ENCODE measurements at places on chromosomes 11 and 22.

- no peak for DNase-seq
These were observed 23.7 kb upstream of the CBX7 start for GRCh38 chr22:39176143-39176713.

DNA sequence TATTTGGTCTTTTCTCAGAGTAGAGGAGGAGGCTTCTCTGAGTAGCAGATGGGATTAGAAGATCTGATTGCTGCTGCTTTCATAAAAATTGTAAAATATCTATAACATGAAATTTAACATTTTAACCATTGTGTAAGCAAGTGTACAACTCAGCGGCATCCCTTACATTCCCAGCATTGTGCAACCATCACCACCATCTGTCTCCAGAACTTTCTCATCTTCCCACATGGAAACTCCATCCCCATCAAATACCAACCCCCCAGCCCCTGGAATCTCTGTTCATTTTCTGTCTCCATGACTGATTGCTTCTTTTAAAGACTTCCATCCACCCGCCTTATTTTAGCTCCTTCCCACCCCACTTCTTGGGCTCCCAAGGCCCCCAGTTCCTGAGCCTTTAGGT, 32.3 kb downstream of the MRGPRD start:
- no peak for DNase-seq

- DNase-seq, result no peak
These were observed 33.3 kb upstream of the CACNG2 start for GRCh38 chr22:36736701-36737320.

DNA sequence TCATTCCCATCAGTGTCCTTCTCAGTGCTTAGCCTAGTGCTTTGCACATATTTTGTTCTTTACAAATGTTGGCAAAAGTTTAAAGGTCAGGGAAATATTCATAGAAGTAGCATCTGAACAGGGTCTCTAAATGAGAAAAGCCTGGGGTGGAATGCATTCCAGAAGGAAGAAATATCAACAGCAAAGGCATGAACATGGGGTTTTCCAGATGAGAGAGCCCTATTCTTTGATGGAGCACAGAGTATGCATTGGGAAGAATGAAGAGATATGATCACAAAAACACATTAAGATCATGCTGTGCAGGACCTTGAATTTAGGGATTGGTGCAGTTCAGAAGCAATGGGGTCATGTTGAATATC, 140.2 kb downstream of the SNX19 start:
- DNase-seq, result no peak

- peak; percentile 90 for DNase-seq
These were observed at the start of gene DPP3 for GRCh38 chr11:66480117-66480938. TSS of gene DPP3 (plus strand) at chr11:66480434. CDS start at chr11:66482201, 1,767 bp downstream.

DNA sequence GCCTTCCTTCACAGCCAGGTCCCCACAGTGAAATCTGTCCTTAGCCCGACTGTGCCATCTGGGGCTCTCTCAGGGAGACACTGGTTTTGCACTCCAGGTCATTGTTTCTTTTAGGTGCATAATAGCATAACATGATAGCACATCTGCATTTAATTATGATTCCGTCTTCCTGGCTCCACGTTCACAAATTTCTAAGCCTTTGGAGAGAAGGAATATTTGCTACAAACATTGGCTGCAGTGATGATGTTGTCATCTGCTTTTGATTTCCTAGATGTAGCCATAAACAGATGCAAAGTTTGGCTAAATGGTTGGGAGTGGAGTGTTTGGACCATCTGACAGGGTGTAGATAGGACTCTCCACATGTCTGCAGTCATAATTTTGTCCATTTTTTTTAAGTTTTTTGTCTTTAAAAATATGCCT, 12.0 kb upstream of the CAT start:
- no peak for DNase-seq

- DNase-seq, result no peak
These were observed 4.1 kb upstream of the HYLS1 start for GRCh38 chr11:125883375-125883774.

DNA sequence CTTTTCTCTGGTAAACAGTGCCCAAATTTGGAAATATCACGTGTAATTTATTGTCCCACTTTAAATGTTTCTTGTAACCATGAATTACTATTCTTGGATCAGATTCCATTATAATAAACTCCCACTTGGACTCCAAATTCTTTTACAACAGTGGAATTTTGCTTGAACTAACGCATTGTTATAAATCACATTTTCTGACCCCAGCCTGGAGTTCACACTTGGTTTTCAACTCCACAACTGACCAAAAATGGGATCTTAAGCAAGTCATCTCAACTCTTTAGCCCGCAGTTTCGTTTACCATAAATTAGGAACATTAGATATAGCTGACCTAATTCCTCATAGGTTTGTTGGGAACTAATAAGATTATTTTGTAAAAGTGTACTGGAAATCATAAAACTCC, 336.8 kb upstream of the NCAM1 start:
- no peak for DNase-seq

- no peak for DNase-seq
These were observed 3.9 kb downstream of the CNIH2 start for GRCh38 chr11:66281776-66282467.

DNA sequence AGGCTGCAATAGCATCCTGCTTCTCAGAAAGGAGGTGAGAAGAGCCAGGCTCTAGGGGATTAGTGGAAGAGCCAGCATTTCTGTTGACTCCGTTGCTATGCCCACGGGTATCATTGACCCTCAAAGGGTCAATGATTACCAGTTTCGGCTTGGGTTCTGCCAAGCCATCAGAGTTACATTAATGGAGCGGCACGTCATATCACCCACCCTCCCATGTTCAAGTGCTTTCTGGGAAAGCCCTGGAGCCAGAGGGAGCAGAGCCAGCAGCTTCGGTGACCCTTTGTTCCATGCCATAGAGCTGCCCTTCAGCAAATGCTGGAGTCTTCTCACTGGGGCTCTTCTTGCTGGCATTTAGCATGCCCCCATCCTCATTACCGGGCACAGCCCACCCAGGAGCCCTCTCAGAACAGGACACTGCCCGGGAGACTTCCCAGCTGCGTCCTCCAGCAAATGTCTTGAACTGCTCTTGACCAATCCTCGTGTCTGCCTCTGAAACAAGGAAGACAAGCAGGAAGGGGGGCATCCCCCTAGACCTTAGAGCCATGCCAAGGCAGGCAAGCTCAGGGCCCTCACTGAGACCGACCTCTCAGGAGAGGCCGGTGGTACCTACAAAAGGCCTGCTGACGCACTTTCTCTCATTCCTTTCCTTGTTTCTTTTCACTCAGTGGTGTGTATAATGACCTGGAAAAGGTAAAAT, 14.6 kb downstream of the KCNJ1 start:
- no peak for DNase-seq

DNA sequence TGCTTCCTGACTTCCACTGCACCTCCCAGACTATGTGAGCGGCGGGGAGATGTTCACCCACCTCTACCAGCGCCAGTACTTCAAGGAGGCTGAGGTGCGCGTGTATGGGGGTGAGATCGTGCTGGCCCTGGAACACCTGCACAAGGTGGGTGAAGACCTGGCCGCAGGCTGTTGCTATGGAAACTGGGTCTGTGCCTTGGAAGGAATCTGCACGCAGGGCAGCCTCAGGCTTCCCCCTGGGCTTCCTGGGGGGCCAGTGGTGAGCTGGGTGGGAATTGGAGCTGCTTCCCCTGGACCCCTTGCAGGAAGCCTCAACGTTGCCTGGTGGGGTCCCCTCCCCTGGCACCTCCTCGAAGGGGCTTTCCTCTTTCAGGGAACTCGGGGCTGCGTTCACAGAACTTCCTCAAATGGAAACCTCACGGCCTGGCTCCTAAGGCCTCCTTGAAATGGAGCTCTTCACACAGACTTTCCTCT, 1.5 kb downstream of the RPS6KA4 start:
- DNase-seq, result no peak

DNA sequence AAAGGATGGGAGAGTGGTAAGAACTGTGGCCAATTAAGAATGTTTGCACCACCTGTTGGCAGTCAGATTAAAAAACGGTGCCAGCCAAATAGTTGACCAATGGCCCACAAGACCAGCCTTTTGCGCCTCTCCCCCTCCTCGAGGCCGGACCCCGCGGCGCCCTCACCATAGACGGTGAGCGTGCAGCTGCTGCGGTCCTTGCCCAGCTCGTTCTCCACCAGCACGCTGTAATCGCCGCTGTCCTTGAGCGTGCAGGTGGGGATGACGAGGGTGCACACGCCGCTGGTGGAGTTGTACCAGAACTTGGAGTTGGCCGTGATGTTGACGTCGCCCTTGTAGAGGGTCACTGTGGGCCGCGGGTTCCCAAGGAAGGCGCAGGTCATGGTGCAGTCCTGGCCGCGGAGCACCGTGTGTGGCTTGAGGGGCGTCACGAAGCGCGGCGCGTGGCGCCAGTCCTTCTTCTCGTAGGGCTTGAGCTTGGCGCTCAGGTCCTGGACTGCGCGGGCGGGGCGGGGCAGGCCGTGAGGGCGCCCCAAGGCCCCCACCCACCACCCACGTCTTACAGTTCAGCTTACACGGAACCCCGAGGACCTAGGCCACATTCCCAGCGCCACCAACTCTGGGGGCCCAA, 7.2 kb downstream of the TMEM86A start:
- no peak for DNase-seq

GRCh38 chr11:85062659-85063058, 564.5 kb downstream of the DLG2 start:
- DNase-seq, result no peak

DNA sequence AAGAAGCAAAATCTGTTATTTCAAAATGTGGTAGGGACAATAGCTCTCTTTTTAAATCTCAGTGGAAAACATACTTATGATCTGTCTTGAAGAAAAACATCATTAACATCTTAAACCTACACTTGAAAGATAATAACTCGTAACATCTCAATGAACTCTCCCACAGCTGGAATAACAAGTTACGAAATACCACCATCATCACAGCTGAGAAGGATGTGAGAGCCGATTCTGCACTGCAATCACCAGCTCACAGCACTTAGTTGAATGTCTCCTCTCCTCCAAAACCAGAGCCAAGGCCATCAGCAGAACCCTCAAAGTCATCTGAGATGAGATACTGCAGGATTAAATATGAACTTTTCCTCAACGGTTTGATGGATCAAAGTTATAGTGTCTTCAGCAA, 124.3 kb downstream of the ARHGAP20 start:
- DNase-seq, result no peak

GRCh38 chr11:134393638-134394037, 18.4 kb downstream of the B3GAT1 start:
- DNase-seq, result no peak

GRCh38 chr11:45945397-45945999, 23.0 kb downstream of the LARGE2 start:
- DNase-seq, result no peak

DNA sequence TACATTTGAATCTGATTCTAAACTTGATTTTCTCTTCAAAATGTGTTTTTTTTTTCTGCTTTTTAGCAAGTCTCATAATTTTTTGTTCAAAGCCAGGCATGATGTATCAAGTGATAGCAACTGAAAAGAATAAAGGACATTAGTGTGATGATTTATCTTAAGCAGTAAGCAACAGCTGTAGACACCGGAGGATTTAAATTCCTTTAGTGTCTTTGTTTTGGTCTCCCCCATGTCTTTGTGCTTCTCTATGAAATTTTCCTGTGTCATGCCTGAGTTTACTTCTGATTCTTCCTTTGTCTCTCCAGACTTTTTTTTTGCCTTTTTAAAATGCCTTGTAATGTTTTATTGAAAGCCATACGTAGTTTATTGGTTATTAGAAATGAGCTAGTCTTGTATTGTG, 934.2 kb upstream of the RAG2 start:
- DNase-seq, result no peak

GRCh38 chr22:45518580-45518991, 15.9 kb downstream of the FBLN1 start:
- no peak for DNase-seq

DNA sequence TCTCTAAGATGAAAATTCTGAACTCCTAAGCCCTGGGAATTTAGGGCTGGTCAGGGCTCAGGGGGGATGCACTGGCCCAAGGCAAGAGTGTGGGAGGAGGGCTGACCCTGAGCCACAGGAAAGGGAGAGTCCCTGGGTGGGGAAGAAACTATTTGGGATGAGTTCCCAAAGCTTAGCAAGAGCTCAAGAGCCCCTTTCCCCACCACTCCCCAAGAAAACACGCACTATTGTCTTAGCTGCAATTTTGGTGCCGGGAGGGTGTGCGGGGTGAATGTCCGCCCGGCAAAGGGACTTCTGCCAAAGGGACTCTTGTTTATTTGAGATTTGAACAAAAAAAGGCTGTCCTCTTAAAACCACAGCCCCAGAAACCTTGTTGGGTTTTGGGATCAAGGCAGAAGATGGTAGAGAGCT, 37.0 kb downstream of the KIAA1671 start:
- DNase-seq, result no peak

GRCh38 chr11:19803506-19803998, 90.9 kb downstream of the NAV2 start:
- no peak for DNase-seq

- no peak for DNase-seq
These were observed 4.5 kb upstream of the CCDC81 start for GRCh38 chr11:86370171-86370570.

- DNase-seq, result no peak
These were observed 23.4 kb upstream of the CLNS1A start for GRCh38 chr11:77660947-77661346.

- no peak for DNase-seq
These were observed 26.7 kb upstream of the ETS1 start for GRCh38 chr11:128614026-128614425.

- DNase-seq, result no peak
These were observed 882 bp downstream of the ANO1 start for GRCh38 chr11:70078781-70079616.

DNA sequence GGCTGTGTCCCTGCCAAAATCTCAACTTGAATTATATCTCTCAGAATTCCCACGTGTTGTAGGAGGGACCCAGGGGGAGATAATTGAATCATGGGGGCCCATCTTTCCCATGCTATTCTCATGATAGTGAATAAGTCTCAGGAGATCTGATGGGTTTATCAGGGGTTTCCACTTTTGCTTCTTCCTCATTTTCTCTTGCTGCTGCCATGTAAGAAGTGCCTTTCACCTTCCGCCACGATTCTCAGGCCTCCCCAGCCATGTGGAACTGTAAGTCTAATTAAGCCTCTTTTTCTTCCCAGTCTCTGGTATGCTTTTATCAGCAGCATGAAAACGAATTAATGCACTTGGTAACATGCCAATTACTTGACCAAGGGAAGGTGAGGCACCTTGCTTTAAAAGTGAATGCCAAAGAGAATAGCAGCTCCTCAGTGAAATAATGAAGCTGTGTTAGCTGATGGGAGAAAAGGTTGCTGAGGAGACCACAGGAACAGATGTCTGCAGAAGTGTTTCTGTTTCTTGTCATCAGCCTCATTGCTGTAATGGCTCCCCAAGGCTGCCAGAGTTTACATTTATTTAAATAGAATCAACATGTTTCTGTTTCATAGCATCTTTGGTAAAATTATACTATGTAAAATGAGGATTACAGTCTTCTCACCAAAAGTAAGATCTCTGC, 89.0 kb upstream of the CD44 start:
- no peak for DNase-seq

GRCh38 chr11:21137803-21138202, 468.4 kb downstream of the NELL1 start:
- no peak for DNase-seq

DNA sequence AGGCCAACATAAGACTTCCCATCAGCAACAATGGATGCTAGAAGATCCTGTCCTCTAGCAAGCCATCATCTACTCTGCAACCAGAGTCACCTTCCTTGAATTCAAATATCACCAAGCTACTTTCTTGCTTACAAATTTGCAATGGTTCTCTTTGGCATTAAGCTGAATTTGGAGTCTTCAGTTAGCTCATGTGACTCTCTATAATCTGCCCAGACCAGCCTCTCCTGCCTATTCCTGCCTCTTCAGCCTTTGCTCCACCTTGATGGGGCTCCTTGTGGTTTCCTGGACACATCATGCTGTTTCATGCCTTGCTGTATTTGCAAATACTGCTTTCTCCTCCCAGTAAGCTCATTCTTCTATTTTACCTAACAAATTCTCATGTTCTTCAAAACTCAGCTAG, 82.3 kb downstream of the RASSF10 start:
- no peak for DNase-seq
